ENCODE measurements at places on chromosomes 5 and 9. TPM values are rescaled to one million over a fixed set of nuclear protein-coding genes. Genes with fewer than 3 reads are reported as not detected.

IL9 gene
- not detected for polyA plus RNA-seq

BICD2 gene
- polyA plus RNA-seq: 20.0 TPM

NR5A1 gene
- not detected for polyA plus RNA-seq

HRCT1 gene
- polyA plus RNA-seq: 1.7 TPM

PCDHAC1 gene
- 0.41 TPM for polyA plus RNA-seq

DNAJC25 gene
- polyA plus RNA-seq: 6.2 TPM

STC2 gene
- 18.1 TPM for polyA plus RNA-seq

ABO gene
- polyA plus RNA-seq: 14.6 TPM

NR6A1 gene
- 0.94 TPM for polyA plus RNA-seq

UIMC1 gene
- polyA plus RNA-seq: 21.6 TPM

EGR1 gene
- polyA plus RNA-seq: 35.1 TPM

C1QTNF3 gene
- polyA plus RNA-seq: 5.1 TPM

PCDHB3 gene
- 0.84 TPM for polyA plus RNA-seq

SPOCK1 gene
- polyA plus RNA-seq: 0.54 TPM

Measured in lung (tissue), 17 donors.